ENCODE measurements at places on chromosomes 4 and X.

GRCh38 chr4:67092351-67092750 is 453.0 kb downstream of the CENPC start:
- no peak for DNase-seq

DNA sequence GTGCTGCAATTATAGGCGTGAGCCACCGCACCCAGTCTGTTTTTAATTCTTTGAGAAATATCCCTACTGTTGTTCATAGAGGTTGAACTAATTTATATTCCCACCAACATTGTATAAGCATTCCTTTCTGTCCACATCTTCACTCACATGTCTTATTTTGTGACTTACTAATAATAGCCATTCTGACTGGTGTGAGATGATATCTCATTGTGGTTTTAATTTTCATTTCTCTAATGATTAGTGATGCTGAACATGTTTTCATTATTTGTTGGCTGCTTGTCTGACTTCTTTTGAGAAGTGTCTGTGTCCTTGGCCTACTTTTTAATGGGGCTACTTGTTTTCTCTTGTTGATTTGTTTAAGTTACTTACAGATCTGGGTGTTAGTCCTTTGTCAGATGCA is 310.9 kb upstream of the MAOA start:
- no peak for DNase-seq

DNA sequence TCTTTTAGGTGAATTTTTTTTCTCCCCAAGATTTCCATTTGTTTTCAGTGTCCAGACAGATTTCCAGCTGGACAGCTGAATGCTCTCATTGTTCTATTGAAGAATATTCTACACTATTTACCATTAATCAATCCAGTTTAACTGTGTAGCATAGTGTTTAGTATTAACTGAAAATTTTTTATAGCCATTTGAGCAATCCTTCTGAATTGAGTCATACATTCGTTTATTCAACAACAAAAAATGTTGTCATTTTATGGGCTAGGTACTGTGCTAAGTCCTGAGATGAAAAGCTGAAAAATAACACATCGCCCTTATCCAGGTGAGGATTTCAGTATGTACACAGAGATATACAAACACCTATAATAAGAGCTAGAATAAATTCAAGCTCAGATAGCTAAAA is 223.3 kb downstream of the COL25A1 start:
- DNase-seq = no peak

DNA sequence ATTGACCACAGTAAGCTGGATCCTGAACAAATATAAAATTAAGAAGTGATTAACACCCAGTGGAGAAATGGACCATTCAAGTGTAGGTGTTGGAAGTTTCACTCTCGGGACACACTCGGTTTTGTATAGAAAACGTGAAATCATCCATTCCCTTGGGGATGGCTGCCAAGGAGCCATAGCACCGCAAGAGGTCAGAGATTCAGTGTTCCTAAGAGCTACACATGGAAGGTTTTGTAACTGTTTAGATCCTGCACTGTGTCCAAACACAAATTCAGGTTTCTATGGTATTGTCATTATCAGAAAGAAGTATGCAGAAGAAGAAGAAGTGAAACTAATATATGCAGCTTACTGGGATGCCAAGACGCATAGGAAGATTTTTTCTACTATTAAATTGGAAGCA is 281.0 kb downstream of the LDB2 start:
- no peak for DNase-seq

DNA sequence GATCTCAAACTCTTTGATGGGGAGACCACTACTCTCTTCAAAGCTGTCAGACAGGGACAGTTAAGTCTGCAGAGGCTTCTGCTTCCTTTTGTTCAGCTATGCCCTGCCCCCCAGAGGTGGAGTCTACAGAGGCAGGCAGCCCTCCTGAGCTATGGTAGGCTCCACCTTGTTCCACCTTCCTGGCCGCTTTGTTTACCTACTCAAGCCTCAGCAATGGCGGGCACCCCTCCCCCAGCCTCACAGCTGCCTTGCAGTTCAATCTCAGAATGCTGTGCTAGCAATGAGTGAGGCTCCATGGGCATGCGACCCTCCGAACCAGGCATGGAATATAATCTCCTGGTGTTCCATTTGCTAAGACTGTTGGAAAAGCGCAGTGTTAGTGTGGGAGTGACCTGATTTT is 42.1 kb upstream of the UGT2B10 start:
- no peak for DNase-seq

DNA sequence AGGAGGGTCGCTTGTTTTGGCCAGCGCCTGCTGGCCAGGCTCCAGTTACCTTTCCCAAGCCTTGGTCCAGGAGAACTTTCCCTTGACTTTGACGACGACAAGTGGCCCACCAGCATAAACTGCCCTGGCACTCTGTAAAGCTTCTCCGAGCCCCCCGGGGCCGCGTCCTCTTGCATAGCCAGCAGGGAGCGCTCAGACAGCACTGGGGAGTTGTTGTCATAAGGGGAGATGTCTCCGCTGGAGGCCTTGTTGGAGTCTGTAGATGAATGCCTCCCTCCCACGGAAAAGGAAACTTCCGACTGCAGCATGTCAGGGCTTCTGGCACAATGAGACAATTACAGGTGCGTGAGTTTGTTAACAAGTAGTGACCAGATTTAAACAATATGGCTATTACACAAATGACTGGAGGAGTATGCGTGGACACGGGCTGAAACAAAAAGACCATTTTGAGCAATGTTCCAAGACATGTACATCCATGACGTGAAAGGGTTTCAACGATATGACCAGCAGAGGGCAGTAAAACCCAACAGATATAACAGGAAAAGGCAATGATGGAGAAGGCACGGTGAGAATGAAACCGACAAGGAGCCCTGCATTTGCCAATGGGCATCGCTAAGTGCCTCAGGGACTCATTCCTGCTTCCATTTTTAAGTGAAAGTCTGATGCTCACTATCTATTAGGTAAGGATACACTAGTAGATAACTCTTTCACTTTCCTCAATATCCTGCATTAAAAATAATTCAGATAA is 33.0 kb downstream of the HCCS start:
- peak; percentile 63 for DNase-seq

DNA sequence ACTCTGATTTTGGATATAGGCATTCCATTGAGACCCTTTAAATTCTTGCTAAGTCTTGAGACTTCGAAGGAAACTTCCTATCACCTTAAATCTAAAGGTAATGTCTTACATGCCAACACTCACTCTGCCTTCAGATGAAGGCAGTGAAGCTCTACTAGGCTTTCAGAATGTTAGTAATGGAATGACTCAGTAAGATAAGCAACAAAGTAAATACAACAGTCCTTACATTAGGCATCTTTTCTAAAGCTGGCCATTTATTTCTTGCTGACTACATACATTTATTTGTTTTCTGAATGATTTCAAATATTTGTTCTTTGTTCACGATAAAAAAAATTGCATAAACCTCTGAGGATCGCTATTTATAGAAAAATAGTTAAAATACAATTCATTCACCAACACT is 43.5 kb downstream of the ASIC5 start:
- no peak for DNase-seq

DNA sequence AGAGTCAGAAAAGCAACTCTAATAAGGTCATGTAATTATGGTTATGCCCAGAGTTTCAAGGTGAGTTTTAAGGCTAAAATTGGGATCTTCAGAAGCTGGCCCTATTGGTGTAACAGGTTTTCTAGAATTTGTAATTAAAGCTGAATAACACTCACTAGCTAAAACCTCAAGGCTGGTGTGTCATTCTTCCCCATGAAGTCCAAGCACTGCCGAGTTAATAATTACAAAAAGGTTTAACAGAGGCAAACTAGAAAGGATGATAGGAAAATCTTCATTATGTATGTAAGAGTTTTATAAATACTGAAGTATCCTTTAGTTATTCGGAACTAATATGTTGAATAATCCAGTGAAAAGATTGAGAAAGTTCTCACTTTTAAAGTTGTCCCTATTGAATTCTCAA is 34.3 kb downstream of the MXRA5 start:
- DNase-seq = no peak

GRCh38 chr4:189613207-189613606 is 327.5 kb upstream of the FRG1 start:
- no peak for DNase-seq

DNA sequence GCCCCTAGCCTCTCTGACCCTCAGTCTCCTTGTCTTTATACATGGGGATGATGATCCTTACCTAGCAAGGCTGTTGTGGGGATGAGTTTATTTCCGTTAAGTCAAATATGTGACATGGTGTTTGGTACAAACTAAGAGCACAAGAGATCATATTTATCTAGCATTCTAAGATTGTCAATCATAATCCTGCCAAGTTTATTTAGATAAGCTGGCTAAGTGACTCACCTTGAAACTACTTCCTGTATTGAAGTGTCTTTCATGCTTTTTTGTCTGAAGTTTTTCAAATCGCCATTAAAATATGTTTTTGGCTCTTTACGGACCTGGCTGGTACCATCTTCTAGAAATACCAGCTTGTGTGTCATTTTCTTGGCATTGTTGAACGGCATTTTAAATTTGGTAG is 30.7 kb downstream of the MAP7D3 start:
- DNase-seq = no peak

GRCh38 chr4:152334931-152335330 is 201.0 kb downstream of the FBXW7 start:
- DNase-seq = no peak

DNA sequence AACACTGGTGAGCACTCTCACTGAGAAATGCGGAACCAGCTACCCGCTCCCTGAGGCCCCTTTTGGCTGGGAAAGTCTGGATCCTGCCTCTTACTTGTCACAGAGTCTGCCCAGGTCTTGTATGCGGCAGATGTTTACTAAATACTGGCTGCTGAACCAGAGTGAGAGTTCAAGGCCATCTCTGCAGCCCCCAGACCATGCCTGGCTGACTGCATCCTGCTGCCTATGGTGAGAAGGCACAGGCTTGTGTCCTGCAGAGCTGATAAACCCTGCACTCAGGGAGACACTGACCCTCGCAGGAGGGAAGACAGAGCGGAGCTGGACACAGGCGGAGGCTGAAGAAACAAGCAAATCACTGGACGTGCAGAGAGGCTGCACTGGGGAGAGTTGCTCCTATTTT is 46.5 kb downstream of the JAKMIP1 start:
- no peak for DNase-seq

- DNase-seq = no peak
These were observed 70.1 kb downstream of the BMP2K start for GRCh38 chr4:78846258-78846657.

- no peak for DNase-seq
These were observed 78.8 kb upstream of the PRPS1 start for GRCh38 chrX:107549504-107549903.

- DNase-seq = no peak
These were observed 78.4 kb downstream of the HPRT1 start for GRCh38 chrX:134538316-134538715.

GRCh38 chrX:103081051-103081450 is 11.9 kb downstream of the NXF3 start:
- no peak for DNase-seq

DNA sequence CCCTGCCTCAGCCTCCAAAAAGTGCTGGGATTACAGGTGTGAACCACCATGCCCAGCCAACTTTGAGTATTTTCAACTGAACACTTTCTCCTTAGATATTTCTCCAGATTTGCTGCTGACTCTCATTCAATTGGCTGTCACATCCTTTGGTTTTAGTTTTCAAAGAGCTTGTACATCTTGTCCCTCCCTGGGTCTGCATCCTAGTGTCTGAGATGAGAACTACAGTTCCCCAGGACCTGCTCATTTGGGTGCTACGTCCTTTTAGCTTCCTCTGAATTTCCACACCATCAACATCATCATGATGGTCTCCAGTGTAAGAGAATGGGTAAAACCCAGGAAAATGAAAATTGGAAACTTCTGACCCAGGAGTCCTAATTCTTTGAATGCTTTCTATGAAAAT is 312.9 kb downstream of the NLGN4X start:
- no peak for DNase-seq

DNA sequence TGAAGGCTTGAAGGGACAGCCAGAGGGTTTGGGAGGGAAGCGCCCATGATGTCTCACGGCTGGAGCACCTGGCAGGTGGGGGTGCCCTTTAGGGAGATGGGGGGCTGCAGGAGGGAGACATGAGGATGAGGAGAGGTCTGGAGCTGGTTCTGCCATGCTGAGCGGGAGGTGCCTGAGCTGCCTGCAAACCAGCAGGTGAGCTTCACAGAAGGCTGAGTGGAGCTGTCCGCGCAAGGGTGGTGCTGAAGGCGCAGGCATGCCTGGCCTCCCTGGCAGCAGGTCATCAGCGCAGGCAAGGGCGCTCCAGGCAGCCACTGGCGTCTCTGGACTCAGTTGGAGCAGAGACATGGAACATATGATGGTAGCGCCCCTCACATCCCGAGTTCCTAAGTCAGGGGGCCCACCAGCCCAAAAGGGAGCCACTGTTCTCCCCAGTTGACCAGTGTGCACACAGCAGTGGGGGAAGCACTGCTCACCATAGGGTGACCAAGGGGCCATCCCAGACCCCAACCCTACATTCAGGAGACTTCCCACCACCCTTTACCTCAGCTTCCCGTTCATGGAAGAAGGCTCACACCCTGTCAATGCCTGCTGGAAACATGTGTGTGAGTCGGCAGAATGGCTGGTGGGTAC is 25.8 kb downstream of the ADRA2C start:
- no peak for DNase-seq

DNA sequence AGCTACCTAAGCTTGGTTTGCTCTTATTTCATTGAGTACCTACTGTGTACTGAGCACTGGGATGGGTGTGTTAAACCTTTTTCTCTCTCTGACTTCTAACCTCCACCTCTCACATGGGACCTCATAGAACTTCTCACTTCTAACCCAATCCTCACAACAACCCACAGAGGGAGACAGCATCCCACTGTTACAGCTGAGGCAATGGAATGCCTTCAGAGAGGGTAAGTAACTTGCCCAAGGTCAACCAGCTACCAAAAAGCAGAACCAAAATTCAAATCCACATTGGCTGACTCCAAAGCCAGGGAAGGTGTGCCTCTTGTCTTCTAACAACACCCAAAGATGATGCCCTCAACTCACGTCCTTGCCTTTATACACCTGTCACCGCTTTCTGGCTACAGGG is 5.4 kb downstream of the SEL1L3 start:
- no peak for DNase-seq

DNA sequence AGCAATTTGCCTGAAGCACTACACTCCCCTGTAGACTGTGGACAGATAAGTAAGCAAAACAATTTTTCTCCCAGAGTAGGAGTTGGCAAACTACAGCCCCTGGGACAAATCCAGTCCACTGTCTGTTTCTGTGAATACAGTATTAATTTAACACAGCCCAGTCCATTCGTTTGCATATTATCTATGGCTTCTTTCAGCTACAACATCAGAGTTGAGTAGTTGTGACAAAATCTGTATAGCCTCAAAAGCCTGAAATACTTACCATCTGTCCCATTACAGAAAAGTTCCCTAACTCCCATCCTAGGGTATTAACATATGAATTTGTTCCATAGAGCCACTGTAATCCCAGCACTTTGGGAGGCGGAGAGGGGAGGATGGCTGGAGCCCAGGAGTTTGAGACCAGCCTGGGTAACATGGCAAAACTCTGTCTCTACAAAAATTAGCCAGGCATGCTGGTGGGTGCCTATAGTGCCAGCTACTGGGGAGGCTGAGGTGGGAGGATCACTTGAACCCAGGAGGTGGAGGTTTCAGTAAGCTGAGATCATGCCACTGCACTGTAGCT is 53.0 kb downstream of the AMELX start:
- DNase-seq = no peak
